ENCODE measurements at places on chromosomes 16 and 17.

DNA sequence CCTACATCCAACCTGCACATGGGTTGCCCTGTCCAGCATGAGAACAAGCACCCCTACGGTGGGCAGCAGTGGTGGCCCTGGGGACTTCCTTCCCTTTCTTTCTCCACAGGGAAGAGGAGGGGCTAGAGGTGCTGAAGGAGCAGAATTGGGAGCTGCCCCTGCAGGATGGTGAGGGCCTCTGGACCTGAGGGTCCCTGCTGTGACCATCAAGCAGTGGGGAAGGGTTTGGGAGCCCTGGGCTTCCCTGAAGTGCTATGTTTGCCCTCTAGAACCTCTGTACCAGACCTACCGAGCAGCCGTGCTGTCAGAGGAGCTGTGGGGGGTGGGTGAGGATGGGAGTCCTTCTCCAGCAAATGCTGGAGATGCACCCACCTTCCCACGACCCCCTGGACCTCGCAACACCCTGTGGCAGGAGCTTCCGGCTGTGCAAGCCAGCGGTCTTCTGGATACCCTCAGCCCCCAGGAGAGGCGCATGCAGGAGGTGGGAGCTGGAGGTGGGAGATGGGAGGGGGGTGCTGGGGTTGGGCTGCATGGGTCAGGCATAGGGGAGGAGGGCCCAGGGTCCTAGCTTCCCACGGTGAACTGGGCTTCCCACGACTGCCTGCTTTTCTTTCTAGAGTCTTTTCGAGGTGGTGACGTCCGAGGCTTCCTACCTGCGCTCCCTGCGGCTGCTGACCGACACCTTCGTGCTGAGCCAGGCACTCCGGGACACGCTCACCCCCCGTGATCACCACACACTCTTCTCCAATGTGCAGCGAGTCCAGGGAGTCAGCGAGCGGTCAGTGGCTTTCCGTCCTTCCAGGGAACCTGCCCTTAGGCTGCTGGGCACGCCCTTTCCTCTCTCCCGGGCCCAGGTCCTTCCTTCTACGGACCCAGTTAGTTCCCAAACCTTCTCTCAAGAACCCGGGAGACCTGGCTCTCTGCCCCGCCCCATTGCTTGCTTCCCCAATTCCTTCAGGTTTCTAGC is 5.0 kb downstream of the ARHGEF15 start:
- no peak for DNase-seq

GRCh38 chr16:27281243-27281642 is 12.7 kb upstream of the NSMCE1 start:
- DNase-seq = no peak

- DNase-seq = no peak
Observed at GRCh38 chr17:78179372-78179771, 7.5 kb downstream of the TK1 start.

DNA sequence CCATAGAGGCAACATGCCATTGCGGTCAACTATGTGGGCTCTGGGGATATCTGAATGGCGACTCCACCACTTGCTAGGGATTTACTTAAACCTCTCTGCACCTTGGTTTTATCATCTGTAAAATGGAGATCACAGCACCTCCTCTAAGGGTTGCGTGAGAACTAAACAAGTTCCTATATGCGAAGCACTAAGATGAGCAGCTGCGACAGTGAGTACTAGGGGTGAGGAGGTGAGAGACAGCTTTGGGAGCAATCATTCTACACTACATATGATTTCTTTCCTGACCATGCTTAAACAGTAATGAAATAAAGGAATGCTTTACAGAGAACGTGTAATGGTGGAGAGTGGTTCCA is 61.4 kb downstream of the CREBBP start:
- DNase-seq = no peak

DNA sequence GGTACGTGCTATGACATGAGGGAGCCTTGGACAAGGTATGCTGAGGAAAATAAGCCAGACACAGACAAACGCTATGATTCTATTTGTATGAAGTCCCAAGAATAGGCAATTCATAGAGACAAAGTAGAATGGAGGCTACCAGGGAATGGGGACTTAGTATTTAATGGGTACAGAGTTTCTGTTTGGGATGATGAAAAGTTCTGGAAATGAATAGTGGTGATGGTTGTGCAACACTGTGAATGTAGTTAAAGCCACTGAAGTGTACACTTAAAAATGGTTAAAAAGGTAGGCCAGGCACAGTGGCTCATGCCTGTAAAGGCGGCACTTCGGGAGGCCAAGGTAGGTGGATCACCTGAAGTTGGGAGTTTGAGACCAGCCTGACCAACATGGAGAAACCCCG is 3.3 kb downstream of the PRPSAP1 start:
- no peak for DNase-seq

- no peak for DNase-seq
Observed at GRCh38 chr17:74677558-74678466, 34.9 kb downstream of the CD300LF start.

DNA sequence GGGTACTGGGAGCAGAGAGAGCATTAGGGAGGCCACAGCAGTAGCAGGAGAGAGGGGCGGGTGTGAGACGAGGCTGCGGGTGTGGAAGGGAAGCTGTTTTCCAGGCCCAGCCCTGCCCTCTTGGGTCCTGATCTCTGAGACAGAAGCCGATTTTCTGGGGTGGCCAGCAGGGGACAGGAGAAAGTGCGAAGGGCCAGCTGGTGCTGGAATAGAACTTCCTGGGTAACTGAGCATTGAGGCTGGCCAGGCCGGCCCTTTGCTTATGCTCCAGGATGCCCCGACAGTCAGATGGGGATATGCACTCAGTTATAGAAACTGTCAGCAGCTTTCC is 804 bp downstream of the BTBD17 start:
- no peak for DNase-seq

DNA sequence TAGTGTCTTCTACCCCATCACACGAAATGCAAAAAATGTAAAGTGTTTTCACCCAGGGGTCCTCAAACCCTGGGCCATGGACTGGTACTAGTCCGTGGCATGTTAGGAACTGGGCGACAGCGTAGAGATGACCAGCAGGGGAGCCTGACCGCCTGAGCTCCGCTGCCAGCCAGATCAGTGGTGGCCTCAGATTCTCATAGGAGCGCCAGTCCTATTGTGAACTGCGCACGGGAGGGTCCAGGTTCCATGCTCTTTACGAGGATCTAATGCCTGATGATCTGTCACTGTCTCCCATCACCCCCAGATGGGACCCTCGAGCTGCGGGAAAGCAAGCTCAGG is 4.5 kb downstream of the SCARF1 start:
- DNase-seq = no peak

DNA sequence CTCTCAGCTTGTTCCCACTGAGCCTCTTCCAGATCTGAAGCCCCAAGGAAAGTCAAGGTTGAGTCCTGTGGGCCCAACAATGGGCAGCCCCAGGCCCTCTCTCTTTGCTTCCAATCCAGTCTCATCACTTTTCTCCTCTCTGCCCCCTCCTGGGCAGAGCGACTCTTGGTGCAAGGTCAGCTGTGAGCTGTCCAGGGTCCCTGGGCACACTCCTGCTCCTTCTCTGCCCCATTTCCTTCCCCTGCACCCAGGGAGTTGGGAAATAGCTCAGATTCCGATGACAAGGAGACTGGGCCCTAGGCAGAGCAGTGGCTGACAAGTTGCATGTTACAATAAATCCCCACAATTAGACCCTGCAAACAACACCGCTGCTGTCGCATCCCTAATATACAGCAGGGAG is 16.1 kb upstream of the CRHR1 start:
- no peak for DNase-seq

- no peak for DNase-seq
Observed at GRCh38 chr16:68642436-68643101, 2.5 kb upstream of the CDH3 start.

DNA sequence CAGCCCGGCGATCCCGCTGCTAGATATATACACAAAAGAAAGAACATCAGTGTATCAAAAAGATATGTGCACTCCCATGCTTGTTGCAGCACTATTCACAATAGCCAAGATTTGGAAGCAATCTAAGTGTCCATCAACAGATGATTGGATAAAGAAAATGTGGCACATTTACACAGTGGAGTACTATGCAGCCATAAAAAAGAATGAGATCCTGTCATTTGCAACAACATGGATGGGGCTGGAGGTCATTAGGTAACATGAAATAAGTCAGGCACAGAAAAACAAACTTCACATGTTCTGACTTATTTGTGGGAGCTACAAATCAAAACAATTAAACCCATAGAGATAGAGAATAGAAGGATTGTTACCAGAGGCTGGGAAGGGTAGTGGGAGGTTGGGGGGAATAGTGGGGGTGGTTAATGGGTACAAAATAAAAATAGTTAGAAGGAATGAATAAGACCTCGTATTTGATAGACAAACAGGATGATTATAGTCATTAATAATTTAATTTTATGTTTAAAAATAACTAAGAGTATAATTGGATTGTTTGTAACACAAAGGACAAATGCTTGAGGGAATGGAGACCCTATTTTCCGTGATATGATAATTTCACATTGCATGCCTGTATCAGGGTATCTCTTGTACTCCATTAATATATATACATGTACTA is 176.7 kb upstream of the NOG start:
- DNase-seq = no peak

DNA sequence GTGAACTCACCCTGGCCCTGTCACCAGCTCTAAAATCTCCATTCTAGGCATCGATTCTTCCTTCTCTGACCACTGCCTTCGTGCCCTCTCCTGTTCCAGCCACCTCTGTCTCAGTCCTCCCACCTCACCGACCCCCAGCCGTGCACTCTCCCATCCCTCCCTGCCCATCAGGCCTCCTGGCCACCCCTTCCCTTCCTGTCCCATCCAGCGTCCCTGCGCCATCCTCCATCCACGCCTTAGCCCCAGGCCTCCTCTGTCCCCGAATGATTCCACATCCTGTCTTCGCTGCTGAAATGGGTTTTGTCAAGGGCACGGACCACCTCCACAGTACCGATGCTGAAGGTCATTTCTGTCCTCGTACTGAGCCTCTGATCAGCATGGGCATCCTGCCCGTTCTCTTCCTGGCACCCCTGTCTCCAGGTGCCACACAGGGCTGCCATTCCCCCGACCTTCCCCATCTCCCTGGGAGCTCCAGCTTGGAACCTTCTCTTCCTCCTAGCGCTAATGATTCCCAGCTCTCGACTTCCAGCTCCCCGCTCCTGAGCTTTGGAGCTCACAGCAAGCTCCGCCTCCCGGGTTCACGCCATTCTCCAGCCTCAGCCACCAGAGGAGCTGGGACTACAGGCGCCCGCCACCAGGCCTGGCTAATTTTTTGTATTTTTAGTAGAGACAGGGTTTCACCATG is 2.6 kb downstream of the TRIM65 start:
- DNase-seq = no peak

DNA sequence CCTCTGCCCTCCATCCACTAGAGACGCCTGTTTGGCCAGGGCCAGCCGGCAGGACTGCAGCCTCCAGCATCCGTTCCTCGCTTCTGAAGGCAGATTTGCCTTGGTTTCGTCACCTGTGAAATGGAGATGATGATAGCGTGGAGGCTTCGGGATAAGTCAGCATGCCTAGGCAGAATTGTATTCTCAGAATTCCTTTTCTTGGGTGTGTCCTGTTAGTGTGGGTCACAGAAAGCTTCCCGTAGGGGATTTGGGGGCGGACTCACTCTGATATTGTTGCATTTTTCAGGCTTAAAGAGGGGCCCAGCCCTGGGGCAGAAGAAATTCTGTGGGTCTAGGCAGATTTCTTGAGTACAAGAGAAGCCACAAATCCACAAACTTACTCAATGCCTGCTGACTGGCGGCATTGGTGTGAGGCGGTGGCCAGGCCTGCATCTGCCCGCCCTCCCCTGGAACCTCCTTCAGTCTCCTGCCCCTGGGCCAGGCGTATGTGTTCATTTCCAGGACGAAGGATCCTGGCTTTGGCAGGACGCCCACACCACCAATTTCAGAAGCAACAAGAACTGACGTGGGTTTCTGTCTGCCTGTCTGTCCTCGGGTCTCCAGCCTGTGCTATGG is 17.6 kb downstream of the CCDC42 start:
- no peak for DNase-seq
